ENCODE measurements at places on chromosomes 6 and 20.
A peak's percentile ranks its signal among the peaks of the same experiment; 100 is the strongest.

DNA sequence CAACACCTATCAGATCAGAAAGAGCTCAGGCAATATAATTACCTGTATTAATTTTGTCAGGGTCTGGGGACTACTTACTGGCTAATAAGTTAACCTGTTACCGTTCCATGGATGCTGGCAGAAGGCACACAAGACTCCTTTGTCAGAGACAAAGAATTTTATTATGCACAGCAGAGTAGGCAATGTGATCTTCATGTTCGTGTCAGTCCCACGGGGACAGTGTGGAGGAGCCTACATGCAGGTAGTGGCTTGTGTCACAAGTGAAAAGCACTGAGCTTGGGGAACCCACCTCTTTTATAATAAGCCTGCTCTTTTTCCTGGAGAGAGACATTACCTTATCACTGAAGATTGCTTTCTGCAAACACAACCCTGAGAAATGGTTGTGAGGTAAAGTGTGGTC lies 96.9 kb downstream of the CD164 start:
- no peak for DNase-seq

- DNase-seq = no peak
Observed at GRCh38 chr6:140346428-140346827, 972.0 kb upstream of the CITED2 start.

GRCh38 chr6:123014835-123015234 lies 18.8 kb downstream of the CLVS2 start:
- no peak for DNase-seq

GRCh38 chr6:72624557-72625160 lies 2.8 kb downstream of the KCNQ5 start:
- DNase-seq = no peak

DNA sequence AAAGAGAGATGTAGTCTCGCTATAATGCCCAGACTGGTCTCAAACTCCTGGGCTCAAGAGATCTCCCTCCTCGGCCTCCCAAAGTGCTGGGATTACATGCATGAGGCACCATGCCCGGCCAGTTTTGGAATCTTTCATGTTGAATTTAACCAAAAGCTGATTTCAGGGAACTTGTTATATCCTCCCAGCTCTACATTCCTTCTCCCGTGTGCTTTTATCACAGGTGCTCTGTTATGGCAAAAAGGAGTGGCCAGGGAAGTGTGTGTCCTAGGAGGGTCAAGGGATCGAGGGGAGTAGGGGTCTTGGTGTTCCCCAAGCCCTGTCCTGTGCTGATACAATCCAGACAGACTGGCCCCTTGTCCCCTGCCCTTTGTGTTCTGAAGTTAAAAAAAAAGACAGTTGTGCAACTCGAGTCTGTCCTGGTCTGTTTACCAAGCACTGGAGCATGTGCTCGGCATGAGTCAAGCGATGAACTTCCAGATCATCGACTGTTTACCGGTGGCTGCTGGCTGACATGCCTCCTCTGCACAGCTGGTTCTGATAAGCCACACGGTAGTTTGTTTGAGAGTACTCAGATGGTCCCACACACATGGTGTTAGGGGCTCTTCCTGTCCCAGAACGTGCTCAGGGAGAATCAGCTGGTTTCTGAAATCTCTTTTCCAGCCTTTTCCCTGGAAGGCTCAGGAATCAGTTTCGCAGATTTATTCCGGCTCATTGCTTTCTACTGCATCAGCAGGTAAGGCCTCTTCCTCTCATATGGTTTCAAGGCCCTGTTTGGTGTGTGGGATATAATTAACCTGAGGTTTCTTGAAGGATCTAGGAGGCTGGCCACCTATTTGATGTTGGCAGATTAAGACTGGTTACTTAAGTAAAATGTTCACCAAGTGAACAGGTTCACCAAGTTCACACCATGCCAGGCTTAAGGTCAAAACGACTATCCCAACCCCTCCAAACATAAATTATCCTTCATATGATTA lies 52.6 kb upstream of the NAA20 start:
- no peak for DNase-seq

GRCh38 chr6:137058037-137058436 lies 13.3 kb upstream of the IL20RA start:
- DNase-seq = no peak

- DNase-seq = no peak
Observed at GRCh38 chr6:138945354-138945753, 42.7 kb downstream of the REPS1 start.

GRCh38 chr6:18742406-18742805 lies 355.3 kb downstream of the RNF144B start:
- DNase-seq = no peak

- DNase-seq = no peak
Observed at GRCh38 chr6:71088166-71088565, 131.3 kb upstream of the B3GAT2 start.

DNA sequence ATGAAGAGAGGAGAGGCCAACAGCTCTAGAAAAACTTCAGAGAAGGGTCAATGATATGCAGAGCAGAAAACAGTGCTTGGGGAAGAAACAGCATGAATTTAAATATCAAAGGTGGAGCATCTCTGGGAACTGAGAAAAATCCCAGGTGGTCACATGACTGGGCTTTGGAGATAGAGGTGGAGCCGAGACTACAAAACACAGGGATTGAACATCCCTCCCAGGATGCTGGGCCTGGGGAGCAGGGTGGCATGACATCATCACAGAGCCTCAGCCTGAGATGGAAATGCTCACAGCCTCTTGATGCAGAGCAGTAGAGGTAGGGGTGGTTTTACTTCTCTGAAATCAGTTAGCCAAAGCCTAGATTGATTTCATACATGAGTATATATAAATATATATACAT lies 529.5 kb downstream of the PRKN start:
- DNase-seq = no peak

DNA sequence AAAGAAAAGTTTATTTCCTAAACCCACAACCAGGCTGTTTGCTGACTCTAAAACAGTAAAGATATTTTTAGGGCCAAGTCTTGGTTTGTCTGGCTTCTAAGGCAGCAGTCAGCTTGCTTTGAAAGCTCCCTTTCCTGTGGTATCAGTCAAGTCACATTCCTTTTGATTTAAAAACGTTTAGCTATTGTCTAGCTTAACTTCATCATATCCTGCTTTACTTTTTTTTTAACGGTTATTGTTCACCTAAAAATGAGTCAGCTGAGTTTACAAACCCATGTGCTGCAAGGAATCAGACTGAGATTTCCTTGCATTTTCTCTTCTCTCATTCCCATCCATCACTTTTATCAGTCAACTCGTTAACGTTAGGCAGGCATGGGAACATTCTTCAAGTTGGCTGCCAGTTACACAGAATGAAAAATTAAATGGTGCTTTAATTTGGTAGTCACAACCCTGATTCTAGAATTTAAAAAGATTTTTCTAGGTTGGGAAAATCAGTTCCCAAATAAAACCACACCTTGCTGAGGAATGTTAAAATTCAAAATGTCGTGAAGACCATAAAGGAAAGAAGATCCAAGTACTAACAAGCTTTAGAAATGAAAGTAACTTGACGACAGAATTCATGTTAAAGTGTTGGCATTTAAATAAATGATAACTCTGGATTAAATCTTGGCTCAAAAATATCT lies 45.9 kb downstream of the ELOVL5 start:
- DNase-seq = no peak

DNA sequence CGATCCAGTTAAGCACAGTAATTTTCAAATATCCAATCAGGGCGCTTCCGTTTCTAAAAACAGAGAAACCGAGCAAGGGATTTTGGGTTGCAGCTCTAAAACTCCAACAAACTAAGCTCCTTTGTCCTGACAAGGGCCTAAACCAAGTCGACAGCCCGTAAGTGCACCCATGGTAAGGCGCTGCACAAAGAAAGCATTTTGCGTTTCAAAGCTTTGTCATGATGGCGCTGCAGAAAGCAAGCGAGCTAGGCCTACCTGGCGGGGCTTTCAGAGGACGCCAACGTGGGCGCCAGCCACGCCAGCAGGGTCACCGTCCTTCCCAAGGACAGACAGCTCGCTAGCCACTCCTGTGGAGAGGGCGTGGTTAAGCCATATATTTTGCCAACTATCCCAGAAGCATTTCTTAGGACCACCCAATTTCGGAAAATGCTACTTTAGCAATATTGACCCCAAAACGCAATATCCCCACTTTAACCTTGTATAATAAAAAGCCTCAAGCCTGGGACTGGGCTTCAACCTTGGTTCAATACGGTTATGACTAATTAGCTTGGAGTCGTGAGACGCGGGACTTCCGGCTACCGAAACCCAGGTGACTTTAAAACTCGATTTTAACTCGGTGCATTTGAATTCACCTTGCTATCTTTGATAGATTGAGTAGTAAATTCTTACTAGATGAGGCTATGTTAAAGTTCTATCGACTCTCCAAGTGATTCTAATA lies 53.8 kb downstream of the TRIM38 start:
- DNase-seq = no peak

DNA sequence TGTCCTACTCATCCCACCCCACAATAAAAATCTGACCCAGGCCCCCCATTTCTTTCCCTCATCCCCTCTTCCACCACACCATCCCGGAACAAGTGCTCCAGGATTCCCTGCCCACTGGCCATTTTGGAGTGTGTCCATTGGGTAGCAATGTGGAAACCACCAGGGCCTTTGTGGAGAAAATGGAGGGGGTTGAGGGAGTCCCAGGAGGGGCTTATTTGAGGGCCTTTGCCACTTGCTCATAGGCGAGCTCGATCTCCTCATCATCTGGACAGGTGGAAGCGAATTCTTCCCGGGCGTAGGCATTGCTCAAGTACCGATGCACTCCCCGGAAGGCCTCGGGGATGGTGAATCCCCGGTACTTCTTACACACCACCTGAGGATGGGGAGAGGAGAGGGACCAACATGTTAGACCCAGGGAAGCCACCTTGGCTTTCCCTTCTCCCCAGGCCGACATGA lies 1.6 kb upstream of the DDAH2 start:
- DNase-seq = no peak

GRCh38 chr6:162852192-162852591 lies 124.4 kb downstream of the PACRG start:
- DNase-seq = no peak

- no peak for DNase-seq
Observed at GRCh38 chr6:37860226-37860839, 40.8 kb downstream of the ZFAND3 start.

GRCh38 chr6:7992002-7992815 lies 72.0 kb downstream of the BLOC1S5 start:
- no peak for DNase-seq

DNA sequence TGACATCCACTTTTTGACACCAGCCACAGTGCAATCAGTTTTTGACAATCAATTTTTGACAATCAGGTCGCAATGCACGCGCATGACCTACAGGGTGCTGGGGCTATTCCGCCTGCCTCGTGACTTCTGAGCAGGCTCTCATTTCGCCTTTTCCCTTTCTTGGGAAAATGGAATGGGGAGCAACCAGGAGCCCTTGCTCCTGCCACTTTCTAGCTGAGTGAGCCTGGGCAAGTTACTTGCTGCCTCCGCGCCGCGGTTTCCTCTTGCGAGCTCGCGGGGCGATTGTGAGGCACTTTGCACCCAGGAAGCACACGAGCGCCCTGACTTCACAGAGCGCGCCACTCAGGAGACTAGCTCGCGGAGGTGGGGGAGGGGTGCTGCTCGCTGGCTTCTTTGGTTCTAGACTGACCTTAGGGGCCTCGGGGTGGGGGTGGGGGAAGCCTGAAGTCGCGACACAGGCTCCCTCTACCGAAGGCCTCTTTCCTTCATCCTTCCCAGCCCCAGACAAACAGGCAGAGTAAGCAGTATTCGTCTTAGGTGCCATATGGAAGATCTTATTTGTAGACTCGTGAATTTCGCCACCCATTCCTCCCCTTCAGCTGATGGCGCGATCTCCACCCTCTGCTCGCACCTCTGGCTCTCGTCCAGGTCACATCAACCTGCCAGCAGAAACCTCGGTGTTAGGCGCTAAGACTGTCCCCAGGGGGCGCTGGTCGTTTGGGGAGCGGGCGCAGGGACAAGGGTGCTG lies 4.6 kb downstream of the TP53TG5 start:
- peak; percentile 84 for DNase-seq

DNA sequence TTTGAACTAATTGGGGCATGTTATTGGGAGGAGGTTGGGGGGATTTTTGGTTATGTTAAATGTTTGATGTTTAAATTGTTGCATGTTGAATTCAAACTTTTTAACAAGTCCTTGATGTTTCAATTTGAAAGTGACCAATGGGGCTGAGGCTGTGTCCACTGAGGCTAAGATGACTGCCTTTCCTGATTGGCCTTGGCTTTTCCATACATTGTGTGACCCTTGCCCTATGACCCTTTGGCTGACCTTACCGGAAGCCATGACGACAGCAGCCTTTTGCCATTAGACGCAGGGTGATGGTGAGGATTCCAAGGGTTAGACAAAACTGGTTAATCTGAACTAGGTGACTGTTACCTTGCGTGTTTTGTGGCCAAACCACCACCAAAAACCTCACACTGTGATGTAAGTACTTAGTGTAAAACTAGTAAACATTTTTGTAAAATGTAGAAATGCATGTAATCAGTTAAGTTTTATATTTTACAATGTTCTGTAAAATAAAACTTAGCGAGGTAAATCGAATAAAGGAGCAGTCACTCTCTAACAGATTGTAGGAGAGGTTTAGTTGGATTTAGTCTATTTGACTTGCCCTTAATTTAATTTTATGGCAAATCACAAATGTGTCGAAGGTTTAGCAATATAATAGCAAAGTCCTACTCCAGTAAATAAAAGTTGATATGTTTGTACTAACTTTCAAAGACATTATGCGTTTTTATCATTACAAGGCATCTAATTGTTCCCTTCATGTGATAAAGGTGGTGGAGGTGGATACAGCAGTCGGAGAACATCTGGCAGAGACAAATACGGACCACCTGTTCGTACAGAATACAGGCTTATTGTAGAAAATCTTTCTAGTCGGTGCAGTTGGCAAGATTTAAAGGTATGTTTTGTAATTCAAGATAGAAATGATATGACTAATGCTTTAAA lies 1.6 kb downstream of the SRSF6 start:
- no peak for DNase-seq

GRCh38 chr20:39855799-39856198 lies 833.2 kb downstream of the MAFB start:
- DNase-seq = no peak

GRCh38 chr6:23728707-23729106 lies 397.3 kb upstream of the NRSN1 start:
- no peak for DNase-seq

- DNase-seq = no peak
Observed at GRCh38 chr6:45558858-45559257, 181.1 kb upstream of the SUPT3H start.

DNA sequence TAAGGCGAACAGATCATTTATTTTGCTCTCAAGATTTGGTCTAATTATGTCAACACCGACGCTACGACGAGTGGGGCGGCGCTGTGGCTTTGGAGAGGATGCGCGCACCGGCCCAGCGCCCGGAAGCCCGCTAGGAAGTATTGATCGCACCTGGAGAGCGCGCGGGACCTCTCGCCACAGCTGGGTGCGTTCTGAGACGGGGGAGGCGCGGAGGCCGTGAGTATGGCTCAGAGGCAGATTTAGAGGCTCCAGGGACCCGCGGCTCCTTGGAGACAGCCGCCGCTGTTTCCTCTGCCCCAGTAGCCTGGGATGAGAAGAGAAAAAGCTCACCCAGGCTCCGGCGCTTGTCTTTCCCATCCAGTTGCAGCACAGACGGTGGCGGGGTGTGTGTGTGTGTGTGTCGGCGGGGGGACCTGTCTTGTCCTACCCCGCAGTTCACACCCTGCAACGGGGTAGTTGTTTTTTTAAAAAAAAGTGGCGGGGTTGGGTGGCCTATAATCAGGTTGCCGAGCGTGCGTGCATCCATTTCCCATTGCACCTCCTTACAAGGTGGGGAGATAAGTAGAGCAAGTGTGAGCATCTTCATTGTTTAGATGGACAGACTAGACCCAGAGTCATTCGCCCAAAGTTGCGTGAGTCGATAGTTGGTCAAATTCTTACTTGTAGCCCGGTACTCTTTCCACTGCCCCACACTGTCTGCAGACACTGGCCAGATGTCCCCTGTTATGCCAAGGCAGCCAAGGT lies 11.2 kb downstream of the TFAP2D start:
- no peak for DNase-seq
